Colonic mucosa (tissue), 4 donors: ENCODE measurements at places on chromosomes 13 and 19. TPM values are rescaled to one million over a fixed set of nuclear protein-coding genes. Genes with fewer than 3 reads are reported as not detected.

- no peaks in the 10 kb centered on the region for H3K27me3 ChIP-seq
- H3K4me1 ChIP-seq, result no peaks in the 10 kb centered on the region
- H3K27ac ChIP-seq, result peak overlapping the region; percentile 73
- no peaks in the 10 kb centered on the region for H3K36me3 ChIP-seq
- peak overlapping the region; percentile 34 for H3K4me3 ChIP-seq
These were observed 6.7 kb downstream of the NAPSA start for GRCh38 chr19:50358483-50359327.

The ATP4A gene
- total RNA-seq, result not detected

The ZNF570 gene
- total RNA-seq, result 3.0 TPM

GRCh38 chr13:98315466-98315865 is 138.4 kb upstream of the RNF113B start:
- H3K4me1 ChIP-seq, result no peaks in the 10 kb centered on the region
- H3K36me3 ChIP-seq, result no peaks in the 10 kb centered on the region
- H3K4me3 ChIP-seq, result no peak overlapping the region
- H3K27me3 ChIP-seq, result no peaks in the 10 kb centered on the region
- H3K27ac ChIP-seq, result no peak overlapping the region

GRCh38 chr19:13699786-13700185 is 64.5 kb upstream of the MRI1 start:
- no peaks in the 10 kb centered on the region for H3K27me3 ChIP-seq
- no peak overlapping the region for H3K4me3 ChIP-seq
- H3K27ac ChIP-seq, result no peak overlapping the region
- H3K36me3 ChIP-seq, result no peaks in the 10 kb centered on the region
- no peak for DNase-seq

- H3K36me3 ChIP-seq, result no peaks in the 10 kb centered on the region
- peaks cover 3% of the 10 kb centered on the region for H3K4me1 ChIP-seq
- peak; percentile 65 for DNase-seq
- peak overlapping the region; percentile 95 for H3K4me3 ChIP-seq
These were observed 718 bp downstream of the CDK8 start for GRCh38 chr13:26254583-26255111.
